ENCODE measurements at places on chromosomes 5 and 9.

GRCh38 chr9:110753731-110754231, 85.2 kb downstream of the MUSK start:
- peak; percentile 63 for ATAC-seq

GRCh38 chr5:57486027-57486602, 3.5 kb upstream of the ACTBL2 start:
- ATAC-seq, result no peak

DNA sequence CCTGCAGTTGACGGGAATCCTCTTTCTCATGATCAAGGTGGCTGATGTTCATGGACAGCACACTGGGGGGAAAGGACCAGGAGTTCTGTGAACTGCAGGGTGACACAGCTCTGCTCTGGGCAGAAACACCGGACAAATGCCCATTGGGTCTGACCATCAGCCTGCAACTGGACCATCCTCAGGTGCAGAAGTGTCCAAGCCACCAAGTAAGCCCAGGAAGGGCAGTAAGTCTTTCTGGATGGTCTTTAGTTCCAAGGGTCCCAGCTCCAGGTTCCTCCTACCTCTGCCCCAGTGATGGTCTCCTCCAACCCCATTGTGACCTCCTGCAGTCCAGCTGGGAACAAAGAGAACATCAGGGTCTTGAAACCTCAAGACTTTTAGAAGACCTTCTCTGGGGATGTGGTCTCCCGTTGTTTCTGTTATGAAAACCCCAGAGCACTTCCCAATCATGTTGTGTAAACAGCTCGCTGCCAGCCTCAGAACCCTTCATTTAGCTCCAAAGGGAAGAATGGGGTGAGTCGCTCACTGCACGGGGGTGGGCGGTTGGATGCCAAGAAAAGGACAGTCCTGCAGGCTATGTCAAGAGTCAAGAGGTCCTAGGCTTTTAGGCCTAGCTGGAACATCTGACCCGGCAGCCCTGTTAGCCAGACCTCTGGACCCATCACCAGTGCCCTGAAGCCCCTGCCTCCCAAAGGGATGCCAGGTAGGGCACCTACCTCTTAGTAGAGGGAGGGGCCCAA, 41.8 kb upstream of the TCF7 start:
- no peak for ATAC-seq

DNA sequence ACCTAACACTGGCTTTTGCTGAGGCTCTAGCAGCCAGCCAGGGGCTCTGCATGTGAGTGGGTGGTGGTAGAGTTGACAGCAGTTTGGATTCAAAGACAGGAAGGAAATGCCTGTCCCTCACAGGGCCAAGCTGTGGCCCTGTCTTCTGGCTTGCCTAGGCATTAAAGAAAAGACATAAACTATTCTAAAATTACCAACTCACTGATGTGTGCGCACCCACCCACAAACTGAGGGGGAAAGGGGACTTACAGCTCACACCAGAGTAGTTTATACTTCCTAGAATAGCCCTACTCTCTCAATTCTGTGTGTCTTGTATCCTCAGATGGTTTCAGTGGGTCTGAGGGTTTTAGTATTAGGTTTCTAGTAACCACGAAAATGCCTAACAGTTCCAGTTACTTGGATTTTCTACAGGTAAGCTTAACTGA, 18.3 kb upstream of the IL13 start:
- ATAC-seq, result no peak

- ATAC-seq, result no peak
Measured at GRCh38 chr5:55582256-55582655, 47.5 kb upstream of the PLPP1 start.

DNA sequence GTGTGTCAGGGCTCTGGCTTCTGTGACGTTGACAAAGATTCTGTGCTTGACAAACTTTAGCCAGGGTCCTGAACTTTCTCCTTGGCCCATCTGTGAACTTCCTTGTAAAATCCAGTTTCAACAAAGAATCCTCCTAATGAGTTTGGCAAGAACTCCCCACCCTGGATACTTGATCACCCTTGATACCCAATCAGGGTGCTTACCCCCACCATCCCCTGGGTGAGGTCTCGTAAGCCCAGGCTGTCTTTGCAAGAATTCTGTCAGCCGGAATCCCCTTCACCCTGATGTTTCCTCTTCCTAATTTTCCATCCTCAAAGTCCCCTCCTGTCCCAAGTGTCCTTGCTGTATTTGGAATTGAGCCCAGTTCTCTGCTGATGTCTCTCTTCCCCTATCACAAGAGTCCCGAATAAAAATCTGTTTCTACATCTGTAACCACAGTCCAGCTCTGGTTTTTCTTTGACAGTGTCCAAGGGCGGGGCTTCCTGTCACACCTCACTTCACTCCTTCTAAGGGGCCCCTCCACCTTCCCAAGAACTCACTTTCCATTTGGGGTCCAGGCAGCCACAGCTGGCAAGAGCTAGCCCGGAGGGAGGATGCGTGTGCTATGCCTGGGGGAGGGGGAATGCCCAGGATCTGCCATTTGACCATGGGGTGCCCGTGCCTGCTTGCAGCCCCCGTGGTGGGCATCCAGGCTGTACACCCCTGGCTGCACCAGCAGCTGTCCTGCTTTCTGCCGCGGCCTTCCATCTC, 2.7 kb upstream of the CARD19 start:
- ATAC-seq, result no peak

- ATAC-seq, result no peak
Measured at GRCh38 chr5:69129413-69129812, 35.6 kb downstream of the SLC30A5 start.

DNA sequence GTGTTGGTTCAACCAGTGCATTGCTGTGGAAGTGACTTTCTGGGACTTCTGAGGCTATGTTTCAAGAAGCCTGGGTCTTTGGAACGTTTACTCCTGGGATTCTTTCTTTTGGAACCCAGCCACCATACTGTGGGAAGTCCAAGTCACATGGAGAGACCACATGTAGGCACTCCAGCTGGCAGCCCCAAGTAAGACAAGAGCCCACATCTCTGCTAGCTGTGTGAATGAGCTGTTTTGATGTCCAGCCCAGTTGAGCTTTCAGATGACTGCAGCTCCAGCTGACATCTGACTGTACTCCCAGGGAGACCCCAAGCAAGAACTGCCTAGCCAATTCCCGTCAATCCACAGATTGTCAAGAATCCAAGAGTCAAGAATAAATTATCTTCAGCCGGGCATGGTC, 60.1 kb upstream of the SPATA31D4 start:
- no peak for ATAC-seq

- ATAC-seq, result no peak
Measured at GRCh38 chr5:20656262-20656661, 668.3 kb upstream of the CDH18 start.

DNA sequence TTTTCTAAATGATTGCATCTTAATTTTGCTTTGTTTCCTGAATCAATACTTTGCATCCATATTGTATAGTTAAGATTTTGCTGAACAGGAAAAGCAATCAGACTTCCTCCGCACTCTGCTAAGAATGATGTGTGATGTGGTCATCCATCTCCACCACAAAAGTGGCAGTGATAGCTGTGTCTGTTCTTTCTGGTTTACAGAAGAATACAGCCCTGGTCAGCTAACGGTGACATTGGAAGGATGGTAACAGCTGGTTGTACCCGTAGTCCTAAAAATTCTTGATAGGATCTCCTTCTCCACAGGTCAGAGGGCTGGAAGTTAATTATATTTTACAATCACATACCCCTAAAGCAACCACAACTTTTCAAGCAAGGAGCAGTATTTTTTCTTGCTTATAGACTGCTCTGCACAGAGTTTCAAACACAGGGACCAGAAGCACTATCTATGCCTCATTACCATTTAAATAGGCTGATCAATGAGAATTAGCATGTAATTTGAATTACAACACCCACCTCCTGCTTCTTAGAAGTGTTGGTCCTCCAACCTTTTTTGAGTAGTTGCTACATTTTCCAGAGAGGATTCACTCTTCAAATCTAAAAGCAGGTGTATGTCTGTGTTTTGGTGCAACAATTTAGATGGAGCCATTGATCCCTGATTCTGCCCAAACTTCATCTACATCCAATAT, 1191.9 kb upstream of the NUDT12 start:
- ATAC-seq, result no peak

DNA sequence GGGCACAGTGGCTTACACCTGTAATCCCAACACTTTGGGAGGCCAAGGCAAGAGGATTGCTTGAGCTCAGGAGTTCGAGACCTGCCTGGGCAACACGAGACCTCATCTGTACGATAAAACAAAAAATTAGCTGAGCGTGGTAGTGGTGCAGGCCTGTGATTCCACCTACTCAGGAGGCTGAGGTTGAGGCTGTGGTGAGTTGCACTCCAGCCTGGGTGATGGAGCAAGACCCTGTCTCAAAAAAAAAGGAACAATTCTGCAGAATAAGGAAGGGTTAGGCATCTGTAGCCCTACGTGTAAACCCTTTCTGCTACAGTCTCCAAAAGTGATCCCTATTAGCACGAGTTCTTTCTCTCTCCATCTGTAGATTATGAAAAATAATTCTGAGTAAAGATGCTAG, 19.9 kb downstream of the CDC26 start:
- no peak for ATAC-seq

- peak; percentile 63 for ATAC-seq
Measured at GRCh38 chr5:72167804-72168203, 60.5 kb downstream of the MAP1B start.

DNA sequence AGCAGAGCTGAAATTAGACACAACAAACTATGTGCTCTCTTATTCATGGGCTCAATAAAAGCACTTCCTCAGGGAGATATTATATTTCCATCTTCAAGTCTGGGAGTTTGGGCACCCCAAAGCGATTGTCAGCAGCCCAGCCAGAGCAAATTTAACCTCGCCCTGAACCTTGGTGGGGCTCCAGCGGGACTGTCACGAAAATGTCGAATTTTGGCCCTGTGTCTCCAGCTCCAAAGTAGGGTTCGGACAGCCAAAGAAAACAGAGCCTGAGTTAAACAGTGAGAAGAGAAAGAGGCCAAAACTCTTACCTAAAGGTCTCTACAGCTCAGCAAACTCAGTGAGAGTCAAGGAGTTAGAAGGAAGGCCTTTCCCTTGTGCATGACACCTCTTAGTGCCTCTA, 432.9 kb downstream of the SPATA31D1 start:
- no peak for ATAC-seq

DNA sequence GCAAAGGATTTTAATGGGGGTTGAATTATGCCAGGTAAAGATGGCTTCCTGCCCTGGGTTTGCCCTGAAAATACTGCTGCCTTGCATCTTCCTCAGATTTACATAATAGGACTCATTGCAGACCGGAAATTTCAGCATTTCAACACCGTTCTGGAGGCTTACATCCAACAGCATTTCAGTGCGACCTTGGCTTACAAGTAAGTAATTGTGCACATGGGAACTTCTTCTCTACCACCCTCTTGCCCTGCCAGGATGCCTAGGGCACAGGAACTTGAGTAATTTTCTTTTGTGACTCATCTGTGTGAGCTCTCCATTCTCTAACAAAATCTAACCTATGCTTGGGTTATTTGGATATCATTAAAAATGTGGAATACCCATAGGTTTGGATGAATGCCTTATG, 80.2 kb downstream of the DOCK2 start:
- no peak for ATAC-seq

GRCh38 chr9:4986296-4986695, 1.2 kb downstream of the JAK2 start:
- no peak for ATAC-seq

- no peak for ATAC-seq
Measured at GRCh38 chr9:124488641-124489210, 18.5 kb downstream of the NR5A1 start.

DNA sequence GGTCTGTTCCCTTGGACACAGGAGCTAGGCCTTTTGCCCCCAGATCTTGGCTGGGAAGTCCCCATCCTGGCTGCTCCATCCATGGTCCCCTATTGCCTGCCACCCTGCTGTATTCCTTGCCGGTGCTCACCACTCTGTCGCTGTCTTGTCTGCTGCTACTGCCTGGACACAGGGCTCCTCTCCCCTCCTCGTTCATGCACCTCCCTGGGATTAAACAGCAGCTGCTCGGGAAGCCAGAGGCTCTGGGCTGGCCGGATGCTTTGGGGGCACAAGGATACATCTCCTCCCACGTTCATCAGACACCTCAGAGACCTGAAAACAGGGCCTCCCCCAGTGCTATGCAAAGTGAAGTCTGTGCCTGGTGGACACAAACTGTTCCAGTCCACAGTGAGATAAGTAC, 110.4 kb downstream of the ZNF354C start:
- no peak for ATAC-seq

- no peak for ATAC-seq
Measured at GRCh38 chr5:142643634-142644033, 42.3 kb downstream of the FGF1 start.

- ATAC-seq, result no peak
Measured at GRCh38 chr5:73066466-73066865, 53.9 kb upstream of the TMEM171 start.

GRCh38 chr9:110942522-110942921, 95.7 kb downstream of the LPAR1 start:
- ATAC-seq, result no peak

DNA sequence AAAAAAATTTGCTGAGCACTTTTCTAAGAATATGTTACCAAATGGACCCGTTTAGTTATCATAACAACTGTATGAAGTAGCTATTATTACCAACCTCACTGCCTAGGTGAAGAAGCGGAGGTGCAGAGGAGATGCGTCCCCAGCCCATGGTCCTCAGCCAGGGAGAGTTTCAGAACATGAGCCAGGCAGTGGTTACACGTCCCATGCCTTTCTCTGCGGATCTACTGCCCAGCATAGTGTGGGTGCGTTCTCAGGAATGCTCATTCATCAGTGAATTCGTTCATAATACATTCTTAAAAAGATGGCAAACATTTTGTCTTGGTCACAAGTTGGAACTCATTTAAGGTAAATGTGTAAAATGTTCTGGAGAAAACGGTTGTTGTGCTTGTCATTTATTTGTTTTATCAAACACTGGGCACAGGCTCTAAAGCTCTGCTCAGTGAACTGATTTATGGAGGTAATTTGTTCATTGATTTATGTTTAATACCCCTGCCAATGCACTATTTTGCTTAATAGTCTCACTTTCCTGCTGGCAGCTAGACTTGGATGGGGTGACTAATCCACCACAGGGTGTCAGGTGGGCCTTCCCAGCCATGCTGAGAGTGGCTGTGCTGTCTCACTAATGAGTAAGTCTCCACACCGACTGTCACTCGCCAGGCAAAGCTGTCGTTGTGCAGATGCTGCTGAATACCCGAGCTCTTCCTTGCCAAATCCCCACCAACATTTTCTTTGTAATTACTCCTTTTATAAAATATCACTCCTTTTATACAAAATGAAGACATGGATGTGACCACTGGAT, 248.8 kb downstream of the TENT4A start:
- ATAC-seq, result no peak

DNA sequence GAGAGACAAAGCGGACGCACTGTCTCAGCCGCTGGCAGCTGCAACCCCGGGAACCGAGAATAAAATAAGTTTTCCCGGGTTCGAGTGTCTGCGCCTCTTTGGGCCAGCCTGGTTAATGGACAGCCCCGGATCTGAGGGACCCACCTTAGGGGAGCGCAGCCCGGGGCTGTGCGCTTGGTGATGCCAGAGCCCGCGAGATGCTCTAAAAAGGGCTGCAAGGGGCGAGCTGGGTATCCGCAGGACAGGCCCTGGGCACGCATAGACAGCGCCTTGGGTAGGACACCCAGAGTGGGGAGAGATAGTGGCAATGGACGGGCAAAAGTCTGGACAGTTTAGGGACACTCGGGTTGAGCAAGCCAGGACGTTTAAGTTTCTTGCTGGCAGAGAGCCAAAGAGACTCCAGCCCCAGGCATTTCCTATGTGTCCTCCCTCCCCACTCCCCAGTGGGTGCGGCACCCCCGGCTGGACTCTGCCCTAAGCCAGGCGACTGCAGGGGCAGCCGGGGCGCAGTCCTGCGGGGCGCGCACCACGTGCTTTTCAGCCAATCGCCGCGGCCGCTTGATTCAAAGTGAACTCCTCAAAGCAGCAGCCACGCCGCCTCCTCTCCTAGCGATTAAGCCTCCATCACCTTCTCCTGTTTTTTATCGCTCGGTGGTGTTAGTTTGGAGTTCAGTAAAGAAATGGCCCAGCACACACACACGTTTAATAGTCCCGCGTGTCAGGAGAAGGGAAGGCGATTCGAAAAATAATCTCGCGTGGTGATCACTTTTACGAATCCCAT, 616 bp upstream of the ENC1 start:
- ATAC-seq, result peak; percentile 56
